Activated naive CD4-positive, alpha-beta T cell treated with anti-CD3 and anti-CD28 coated beads, Interleukin-2, amount 50 U/mL, for 72 hours (primary cell): ENCODE measurements at places on chromosomes 3 and 15. TPM values are rescaled to one million over a fixed set of nuclear protein-coding genes. Genes with fewer than 3 reads are reported as not detected.

- no peak for DNase-seq
Measured at GRCh38 chr3:37740471-37740870, 121.2 kb upstream of the CTDSPL start.

Gene LRRC31
- not detected for total RNA-seq

Gene CCR3
- total RNA-seq: not detected

Gene CLDN18
- total RNA-seq: not detected

DNA sequence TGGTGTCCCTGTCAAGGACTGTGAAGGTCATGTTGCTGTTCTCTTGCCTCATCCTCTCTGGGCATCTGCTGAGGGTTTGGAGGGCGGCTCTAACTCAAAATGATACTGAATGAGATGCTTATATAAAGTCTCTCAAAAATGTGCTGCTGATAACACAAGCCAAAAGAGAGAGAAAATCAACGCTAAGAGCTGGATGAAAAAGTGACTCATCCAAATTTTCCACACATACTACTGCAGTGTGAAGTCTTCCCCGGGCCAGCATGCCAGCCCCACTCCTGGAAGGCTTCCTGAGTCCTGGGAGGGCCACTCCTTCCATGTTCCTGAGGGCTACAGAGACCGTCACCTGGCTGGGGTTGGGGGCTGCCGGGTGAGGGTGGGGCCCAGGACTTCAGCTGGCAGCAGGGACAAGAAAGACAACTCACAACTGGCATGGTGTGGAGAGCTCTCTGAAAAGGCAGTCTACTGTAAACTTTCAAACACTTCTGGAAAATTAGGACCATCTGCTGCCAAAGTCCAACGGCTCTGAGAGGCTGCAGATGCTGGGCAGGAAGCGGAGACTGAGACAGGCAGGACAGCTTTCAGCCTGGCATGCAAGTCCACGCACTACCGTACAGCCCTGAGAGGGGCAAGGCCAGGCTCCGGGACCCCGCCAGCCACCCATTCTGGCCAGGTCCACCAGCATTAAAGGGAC is 200.3 kb downstream of the ADAMTS17 start:
- no peak for DNase-seq

DNA sequence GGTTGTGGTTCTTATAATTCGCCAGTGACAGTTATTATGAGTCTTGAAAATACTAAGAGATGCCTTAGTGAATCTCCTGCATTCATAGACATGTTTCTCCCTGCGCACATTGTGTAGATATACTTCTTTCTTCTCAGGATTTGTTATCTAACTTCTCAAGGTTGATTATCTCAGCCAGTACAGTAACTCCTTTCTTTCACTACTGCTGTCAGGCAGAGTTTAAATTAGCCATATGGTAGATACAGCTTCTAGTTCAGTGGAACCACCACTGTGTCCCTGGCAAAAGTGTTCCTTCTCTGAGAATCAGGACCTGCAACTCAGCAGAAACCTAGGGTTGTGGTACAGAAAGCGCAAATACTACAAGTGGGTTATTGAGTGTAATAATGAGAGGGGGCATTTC is 175.0 kb upstream of the SGO1 start:
- DNase-seq: no peak

Gene ARL6IP5
- 108 TPM for total RNA-seq

DNA sequence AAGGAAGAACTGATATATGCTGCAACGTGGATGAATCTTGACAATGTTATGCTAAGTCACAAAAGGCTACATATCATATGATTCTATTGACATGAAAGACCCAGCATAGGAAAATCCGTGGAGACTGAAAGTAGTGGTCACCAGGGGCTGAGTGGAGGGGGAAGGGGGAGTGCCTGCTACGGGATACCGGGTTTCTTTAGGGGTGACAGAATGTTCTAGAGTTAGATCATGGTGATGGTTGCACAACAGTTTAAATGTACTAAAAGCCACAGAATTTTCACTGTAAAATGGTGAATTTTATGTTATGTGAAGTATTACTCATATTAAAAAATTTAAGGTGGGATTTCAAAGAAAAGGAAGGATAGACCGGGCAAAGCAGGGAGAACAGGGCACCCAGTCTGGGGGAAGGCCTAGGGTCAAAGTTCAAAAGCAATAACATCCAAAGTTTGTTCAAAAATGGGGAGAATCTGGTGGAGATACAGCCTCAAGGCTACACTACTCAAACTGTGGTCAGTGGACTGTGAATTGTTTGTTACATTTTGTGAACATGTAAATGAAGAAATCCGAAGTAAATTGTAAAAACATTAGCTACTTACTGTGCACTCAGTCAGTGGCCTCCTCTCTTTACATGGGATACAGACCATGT is 74.2 kb upstream of the FNDC3B start:
- no peak for DNase-seq
